ENCODE measurements at places on chromosomes 6 and 20. TPM values are rescaled to one million over a fixed set of nuclear protein-coding genes. Genes with fewer than 3 reads are reported as not detected.

CPNE5 gene
- 10.1 TPM for polyA plus RNA-seq

TULP1 gene
- 1.7 TPM for polyA plus RNA-seq

ANGPT4 gene
- polyA plus RNA-seq, result 0.50 TPM

WDR27 gene
- polyA plus RNA-seq, result 47.8 TPM

GGTLC1 gene
- polyA plus RNA-seq, result not detected

LAMP5 gene
- 5.1 TPM for polyA plus RNA-seq

CD2AP gene
- polyA plus RNA-seq, result 87.7 TPM

CLPSL2 gene
- not detected for polyA plus RNA-seq

MICB gene
- polyA plus RNA-seq, result 1.2 TPM

KCNK17 gene
- 0.14 TPM for polyA plus RNA-seq

SUMO4 gene
- 0.62 TPM for polyA plus RNA-seq

CTCFL gene
- polyA plus RNA-seq, result 2.2 TPM

DNA sequence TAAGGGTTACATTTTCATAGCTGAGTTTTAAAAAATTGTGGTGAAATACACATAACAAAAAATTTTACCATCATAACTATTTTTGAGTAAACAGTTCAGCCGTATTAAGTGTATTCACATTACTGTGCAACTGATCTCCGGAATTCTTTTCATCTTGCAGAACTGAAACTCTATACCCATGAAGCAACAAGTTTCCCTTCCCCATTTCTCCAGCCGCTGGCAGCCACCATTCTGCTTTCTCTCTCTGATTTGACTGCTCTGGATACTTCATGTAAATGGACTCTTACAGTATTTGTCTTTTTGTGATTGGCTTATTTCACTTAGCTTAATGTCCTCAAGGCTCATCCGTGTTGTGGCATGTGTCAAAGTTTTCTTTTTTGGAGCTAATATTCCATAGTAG is 341.6 kb downstream of the QKI start:
- DNase-seq, result no peak

DNA sequence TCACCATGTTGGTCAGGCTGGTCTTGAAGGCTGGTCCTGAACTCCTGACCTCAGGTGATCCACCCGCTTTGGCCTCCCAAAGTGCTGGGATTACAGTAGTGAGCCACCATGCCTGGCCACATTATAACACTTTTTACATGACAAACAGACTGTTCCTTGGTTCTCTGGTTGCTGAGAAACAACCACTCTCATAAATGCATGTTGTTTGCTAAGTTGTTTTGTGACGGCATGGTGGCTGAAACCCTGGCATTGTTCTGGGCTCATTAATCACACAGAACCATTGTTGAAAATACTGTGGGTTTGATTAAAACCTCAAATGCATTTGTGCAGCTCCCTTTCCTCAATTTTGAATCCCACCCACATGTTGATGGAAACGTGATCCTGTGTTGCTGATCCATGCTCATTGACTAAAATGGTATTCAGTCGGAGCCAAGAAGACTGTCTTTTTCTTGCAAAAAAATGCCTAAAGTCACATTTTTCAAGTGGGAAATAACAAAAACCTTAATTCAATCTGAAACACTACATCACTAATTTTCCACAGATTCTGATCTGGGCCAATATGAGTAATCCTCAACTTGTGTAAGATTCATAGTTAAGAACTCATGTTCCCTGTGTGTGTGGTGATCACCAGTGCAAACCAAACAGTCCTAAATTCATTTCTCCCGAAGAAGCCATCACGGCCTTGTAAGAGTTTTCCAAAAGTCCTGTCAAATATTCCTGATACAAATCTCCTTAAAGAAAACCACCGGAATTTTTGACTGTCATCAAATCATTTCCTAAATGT is 132.8 kb downstream of the FNDC1 start:
- no peak for DNase-seq

DNA sequence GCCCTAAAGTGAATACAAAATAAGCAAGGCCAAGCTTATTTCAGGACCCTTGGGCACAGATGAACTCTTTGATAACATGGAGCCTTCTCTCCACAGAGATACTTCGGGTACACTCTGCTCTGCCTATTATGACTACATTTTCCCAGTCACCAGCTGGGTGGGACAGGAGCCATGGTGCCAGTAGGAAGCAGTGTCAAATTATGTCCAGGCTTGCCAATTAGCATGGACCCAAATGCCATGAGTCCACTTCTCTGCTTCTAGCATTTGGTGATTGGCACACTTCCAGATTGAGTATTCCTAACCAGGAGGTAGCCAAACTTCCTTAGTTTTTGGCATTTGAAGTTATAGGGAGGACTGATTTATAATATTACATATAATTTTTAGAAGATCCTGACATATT is 513.8 kb upstream of the HTR1E start:
- DNase-seq, result no peak

- no peak for DNase-seq
Measured at GRCh38 chr20:62267543-62267942, 29.2 kb downstream of the OSBPL2 start.

GRCh38 chr20:6401893-6402557 is 279.2 kb upstream of the FERMT1 start:
- no peak for DNase-seq

GRCh38 chr6:33198159-33198852 is 2.2 kb downstream of the RXRB start:
- DNase-seq, result no peak

GRCh38 chr6:25053875-25054371 is 118.2 kb upstream of the RIPOR2 start:
- no peak for DNase-seq

DNA sequence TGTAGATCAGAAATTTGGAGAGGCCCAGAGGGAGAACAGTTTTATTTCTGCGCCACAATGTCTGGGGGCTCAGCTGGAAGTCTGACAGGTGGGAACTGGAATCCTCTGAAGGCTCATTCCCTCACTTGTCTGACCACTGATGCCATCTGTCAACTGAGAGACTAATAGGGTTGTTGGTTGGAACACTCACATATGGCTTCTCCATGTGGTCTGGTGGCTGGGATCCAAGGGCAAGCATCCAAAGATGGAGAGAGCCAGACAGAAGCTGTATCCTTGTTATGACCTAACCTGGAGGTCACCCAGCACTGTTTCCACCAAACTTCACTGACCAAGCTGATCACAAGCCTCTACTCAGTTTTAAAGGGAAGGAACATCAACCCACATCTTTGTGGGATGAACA is 117.9 kb upstream of the AKAP12 start:
- DNase-seq, result no peak

DNA sequence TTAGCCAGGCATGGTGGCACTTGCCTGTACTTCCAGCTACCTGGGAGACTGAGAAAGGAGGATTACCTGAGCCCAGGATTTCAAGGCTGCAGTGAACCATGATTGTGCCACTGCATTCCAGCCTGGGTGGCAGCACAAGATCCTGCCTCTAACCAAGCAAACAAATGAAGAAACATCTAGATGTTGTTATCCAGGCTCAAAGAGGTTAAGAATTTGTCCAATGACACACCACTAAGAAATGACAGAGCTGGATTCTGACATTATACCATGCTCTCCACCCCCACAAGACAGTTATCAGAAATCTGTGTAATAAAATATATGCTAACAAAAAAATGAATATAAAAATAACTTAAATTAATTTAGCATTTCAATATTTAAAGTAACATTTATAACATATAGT is 925.5 kb upstream of the SLC35B3 start:
- DNase-seq, result no peak

- no peak for DNase-seq
Measured at GRCh38 chr20:41000628-41001027, 28.0 kb upstream of the TOP1 start.

- no peak for DNase-seq
Measured at GRCh38 chr6:163573503-163574179, 159.1 kb downstream of the QKI start.

GRCh38 chr20:13274275-13274861 is 53.3 kb downstream of the ISM1 start:
- DNase-seq, result peak; percentile 38

DNA sequence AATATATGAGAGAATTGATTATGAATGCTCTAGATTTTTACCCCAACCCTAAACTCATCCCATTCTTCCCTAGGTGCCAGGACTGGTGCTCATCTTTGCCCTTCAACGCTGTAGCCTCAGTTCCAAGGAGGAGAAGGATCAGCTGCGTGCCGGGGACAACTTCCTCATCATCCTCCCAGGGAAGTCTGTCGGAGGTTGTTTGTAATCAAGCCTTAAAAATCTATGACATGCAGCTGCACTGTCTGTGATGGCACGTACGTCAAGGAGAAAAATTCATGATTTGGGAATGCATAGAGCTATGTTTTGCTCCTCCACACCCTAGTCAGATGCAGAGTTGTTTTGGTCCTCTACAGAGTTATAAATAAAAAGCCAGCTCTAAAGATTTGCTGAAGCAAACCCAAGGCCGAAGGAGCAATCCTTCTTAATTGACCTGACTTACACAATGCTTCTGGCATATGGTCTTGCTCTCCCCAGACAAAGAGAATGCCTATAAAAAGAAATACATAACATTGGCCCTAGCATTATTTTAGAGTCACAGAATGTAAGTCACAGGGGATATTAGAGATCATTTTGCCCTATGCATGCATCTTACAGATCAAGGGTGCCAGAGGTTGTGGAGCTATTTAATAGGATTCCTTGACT is 244.2 kb downstream of the HIVEP2 start:
- DNase-seq, result no peak

- no peak for DNase-seq
Measured at GRCh38 chr6:11208854-11209253, 23.6 kb downstream of the NEDD9 start.

GRCh38 chr6:4880363-4880762 is 104.2 kb downstream of the CDYL start:
- no peak for DNase-seq

DNA sequence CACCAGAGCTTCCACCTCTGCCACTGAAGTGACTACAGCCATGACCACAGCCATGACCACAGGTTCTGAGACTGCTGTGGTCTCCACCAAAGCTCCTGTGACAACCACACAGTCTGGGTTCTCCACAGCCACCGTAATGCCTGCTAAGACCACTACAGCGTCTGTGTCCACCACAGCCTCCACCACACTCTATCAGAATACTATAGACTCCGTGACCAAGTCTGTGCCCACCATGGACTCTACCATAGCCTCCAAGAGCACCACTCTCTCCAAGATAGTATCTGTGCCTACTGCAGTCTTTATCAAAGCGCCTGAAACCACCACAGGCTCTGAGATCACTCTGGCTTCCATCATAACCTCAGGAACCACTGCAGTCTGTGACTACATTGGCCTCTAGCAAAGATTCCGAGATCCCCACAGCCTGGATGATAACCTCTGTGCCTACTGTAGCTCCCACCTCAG is 18.3 kb upstream of the MUC21 start:
- DNase-seq, result no peak

GRCh38 chr6:121849477-121849876 is 414.0 kb downstream of the GJA1 start:
- peak; percentile 38 for DNase-seq

DNA sequence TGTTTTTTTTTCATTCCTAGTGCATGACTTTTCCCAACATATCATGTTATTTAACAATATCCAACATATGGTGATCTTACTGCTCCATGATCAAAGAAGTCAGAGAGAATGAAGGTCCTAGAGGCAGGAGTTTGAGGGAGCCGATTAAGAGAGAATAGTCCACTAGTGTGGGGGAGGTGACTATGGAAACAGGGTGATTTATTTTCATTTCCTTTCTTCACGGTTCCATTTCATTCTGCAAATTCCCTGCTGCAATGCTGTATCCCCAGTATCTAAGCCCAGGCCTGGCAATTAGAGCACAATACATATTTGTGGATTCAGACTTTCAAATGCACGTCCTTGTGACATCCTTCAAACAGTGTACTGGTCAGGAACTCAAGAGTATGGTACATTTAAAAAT is 91.4 kb downstream of the CD83 start:
- DNase-seq, result no peak

- DNase-seq, result peak; percentile 77
Measured at GRCh38 chr6:84764332-84765049, at the start of gene TBX18. Gene TBX18, minus strand, starts transcription at chr6:84764598. Its CDS starts 417 bp downstream, at chr6:84764181.

GRCh38 chr20:53574259-53574789 is 19.3 kb downstream of the ZNF217 start:
- DNase-seq, result no peak

DNA sequence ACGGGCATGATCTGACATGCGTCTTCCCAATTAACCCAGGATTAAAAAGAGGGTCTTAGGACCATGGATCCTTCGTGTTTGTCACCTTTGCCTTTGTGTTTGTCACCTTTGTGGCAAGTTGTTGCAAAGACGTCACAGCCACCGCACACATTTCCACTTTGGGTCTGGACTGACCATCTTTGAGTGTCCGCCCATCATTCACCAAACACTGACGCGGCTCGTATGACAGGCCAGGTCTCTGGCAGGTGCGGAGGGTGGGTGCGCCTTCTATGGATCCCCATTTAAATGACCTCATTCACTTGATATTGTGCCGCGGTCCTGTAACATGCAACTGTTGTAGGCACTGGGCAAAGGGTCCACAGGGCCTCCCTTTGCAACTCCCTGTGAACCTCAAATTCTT is 404.1 kb downstream of the TAF4 start:
- DNase-seq, result no peak

GRCh38 chr20:59812286-59813125 is 120.9 kb downstream of the SYCP2 start:
- no peak for DNase-seq

- no peak for DNase-seq
Measured at GRCh38 chr6:83250235-83250634, 57.1 kb downstream of the RWDD2A start.

DNA sequence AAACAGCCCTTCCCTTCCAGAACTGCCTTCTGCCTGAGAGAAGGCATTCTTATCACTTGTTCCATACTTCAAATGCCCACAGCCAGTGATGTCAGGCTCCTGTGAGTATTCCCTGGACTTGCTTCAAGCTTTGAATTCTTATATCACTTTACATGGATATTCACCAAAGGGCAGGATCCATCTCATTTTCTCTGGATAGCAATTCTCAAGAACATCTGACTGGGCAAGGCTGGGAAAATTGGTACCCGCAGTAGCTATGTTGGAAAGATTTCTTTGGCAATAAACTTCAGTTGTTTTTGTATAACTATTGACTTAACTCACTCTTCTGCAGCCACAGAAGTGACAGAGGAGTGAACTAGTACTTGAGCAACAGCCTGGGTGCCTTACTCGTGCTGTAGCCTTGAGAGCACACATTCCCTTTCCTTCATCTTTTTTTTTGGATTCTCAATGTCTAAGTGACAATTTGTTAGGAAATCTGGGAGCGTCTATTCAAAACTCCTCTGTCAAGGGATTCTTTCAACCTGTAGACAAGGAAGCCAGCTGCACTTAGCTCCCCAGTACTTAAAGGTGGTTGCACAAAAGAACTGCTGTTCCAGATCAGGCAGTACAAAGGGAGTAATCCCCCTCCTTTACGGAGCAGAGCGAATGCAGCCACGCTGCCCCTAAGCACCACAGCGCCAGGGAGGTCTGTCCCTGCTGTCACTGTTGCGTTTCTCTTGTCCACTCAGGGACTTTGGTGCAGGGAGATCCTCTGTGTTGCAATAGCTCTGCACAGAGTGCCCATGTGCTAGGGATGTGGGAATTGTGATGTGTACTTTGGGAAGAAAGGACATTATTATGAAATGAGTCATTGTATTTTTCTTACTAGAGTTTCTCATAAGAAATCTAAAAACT is 69.6 kb downstream of the JAG1 start:
- DNase-seq, result no peak

- no peak for DNase-seq
Measured at GRCh38 chr6:110422444-110422822, 7.1 kb upstream of the DDO start.

Measured in right renal cortex interstitium (tissue), 3 donors.